Activated naive CD8-positive, alpha-beta T cell treated with anti-CD3 and anti-CD28 coated beads, Interleukin-2, amount 50 U/mL, for 16 hours (primary cell): ENCODE measurements at places on chromosomes 5 and 9.

- no peak for DNase-seq
Observed at GRCh38 chr5:78569441-78569840, 79.1 kb downstream of the LHFPL2 start.

DNA sequence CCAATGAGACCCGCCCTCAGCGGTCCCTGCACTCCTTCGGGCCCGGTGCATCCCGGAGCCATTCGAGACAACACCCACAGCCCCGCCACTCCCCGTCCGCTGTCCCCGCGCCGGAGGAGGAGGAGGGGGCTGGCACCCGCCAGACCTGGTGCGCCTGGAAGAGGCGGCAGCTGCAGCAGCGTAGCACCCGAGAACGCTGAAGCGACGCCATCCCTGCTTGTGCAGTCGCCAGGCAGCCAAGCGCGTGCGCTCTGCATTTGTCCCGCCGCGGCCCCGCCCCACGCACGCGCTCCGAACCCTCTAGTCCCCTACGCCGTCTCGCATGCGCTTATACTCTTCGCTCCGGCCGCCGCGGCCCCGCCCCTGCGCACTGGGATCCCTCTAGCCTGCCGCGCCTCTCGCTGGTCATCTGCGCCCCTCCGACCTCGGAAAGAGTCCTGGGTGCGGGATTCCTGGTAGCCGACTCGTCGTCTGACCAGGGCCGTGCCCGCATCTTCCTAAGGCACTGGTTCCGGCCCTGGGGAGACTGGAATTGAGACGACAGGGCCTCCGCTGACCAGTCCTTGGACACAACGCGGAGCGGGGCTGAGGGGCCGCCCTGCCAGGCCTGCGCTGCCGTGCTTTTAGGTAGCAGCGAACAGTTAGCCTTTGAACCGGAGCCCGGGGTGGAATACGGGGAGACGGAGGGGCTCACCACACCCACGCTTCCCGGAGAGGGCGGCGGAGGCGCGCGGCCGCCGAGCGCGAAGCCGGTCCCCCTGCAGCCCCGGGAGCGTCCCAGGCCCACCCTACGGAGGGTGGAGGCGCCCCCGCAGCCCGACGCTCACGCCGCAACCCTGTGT lies at the start of gene MRNIP:
Gene MRNIP (minus strand): TSS at position 232 of the 842 bp plus-strand sequence. CDS start 21 bp downstream, at position 211.
- DNase-seq: peak; percentile 82

DNA sequence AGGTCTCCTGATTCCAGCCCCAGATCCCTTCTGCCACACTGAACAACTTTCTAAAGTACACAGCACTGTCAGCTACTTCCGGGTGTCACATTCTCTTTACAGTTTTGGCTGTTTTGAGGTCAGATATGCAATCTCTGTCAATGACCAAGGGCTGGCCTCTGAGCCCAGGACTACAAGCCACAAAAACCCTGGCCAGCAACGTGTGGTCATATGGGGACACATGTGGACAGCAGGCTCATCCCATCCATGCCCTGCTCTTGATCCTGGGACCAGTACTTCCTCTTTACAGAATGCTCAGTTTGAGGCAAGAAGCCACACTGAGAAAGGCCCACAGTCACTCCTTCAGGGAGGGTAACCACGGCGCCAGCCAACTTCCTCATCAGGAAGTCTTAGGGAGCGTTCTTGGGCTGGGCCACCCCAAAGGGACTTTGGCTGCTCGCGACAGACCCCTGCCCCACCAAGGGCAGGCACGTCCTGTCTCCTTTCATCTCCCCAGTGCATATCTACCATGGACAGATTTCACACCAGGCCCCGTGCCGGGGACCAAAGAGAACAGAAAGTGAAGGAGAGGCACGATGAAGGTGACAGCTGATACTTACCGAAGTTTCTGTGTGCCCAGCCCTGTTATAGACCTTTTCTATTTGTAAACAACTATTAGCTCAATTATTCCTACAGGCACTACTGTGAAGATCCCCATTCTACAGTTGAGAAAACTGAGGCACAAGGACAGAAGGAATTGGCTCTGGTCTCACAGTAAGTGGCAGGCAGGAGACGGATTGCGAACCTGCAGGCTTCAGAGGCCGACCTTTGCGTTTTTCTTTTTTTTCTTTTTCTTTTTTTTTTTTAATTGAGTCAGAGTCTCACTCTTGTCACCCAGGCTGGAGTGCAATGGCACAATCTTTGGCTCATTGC lies 37.3 kb downstream of the STK10 start:
- no peak for DNase-seq

GRCh38 chr9:119667163-119667562 lies 297.9 kb upstream of the BRINP1 start:
- no peak for DNase-seq

DNA sequence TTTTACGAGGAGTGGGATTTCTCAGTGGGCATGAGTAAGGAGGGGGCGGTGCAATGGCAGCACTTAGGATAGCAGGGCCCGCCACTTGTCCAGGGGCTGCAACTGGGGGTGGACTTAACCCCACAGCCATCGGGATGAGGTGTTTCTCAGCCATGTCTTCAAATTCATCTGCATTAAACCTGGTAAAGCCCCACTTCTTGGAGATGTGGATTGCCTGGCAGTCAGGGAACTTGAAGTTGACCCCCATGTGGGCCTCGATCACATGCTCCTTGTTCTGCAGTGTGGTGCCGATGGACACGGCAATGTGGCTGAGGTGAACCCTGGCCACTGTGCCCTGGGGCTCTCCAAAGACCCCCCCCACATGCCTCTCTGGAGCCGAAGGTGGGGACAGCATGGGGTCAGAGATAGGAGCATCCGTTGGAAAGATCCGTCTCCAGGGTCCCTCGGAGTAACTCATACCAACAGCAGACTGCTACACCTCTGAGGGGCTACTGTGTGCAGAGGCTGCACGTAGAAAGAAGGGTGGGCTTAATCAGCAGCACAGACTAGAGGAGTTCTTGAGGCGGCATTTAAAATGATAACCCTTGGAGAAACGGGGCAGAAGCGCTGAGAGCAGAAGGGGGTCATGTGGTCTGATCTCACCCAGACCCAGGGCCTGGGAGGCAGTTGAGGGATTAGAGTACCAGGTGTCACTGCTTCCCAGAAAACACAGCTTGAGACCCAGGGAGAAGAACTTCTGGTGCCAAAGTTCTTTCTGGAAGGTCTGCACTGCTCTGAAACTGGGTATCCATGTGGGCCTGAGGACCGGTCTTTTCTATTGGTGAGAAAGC lies 141.4 kb downstream of the MTX3 start:
- no peak for DNase-seq

- DNase-seq: no peak
Observed at GRCh38 chr5:132838516-132839282, 8.3 kb upstream of the SHROOM1 start.

- no peak for DNase-seq
Observed at GRCh38 chr9:88187631-88188030, 49.4 kb upstream of the SPATA31C2 start.

- no peak for DNase-seq
Observed at GRCh38 chr5:17330386-17330785, 113.0 kb downstream of the BASP1 start.

DNA sequence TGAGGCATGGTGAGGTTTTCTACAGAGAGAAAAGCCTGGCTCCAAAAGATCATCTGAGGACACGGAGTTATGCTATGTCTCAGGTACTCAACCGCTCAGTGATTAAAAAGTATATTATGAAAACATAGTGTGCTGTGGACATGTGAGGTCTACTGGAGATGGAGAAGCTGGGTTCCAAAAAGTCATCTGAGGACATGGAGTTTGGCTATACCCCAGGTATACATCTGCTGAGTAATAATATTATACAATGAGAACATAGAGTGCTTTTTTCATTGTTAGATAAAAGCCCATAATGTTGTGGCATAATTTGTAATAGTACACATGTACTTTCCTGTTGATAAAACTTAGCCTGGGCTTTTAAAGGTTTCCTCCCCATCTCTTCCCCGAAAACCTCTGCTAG lies 70.7 kb upstream of the SHISAL2B start:
- no peak for DNase-seq

DNA sequence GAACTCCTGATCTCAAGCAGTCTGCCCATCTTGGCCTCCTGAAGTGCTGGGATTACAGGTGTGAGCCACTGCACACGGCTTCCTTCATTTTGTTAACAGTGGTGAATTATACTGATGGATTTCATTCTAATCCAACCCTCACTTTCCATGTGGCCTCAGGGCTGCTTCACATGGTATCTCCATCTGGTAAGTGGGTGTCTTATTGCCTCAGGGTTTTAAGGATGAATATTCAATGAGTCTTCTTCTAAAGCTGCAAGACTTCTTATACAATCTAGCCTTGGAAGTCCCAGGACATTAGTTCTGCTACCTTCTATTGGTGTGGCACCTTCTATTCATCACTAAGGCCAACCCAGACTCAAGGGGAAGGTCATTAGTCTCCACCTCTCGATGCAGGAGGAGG lies 8.7 kb upstream of the RASEF start:
- no peak for DNase-seq

GRCh38 chr9:9901624-9902023 lies 711.2 kb downstream of the PTPRD start:
- DNase-seq: no peak

- no peak for DNase-seq
Observed at GRCh38 chr5:168382421-168382820, 91.0 kb downstream of the WWC1 start.

- DNase-seq: no peak
Observed at GRCh38 chr9:114299286-114300152, 23.4 kb upstream of the ORM1 start.

GRCh38 chr9:123540457-123540856 lies 184.5 kb downstream of the CRB2 start:
- no peak for DNase-seq
